BJ (cell line): ENCODE measurements at places on chromosomes 2 and 18.

- DNase-seq, result no peak
Measured at GRCh38 chr2:36287363-36288275, 68.0 kb upstream of the CRIM1 start.

DNA sequence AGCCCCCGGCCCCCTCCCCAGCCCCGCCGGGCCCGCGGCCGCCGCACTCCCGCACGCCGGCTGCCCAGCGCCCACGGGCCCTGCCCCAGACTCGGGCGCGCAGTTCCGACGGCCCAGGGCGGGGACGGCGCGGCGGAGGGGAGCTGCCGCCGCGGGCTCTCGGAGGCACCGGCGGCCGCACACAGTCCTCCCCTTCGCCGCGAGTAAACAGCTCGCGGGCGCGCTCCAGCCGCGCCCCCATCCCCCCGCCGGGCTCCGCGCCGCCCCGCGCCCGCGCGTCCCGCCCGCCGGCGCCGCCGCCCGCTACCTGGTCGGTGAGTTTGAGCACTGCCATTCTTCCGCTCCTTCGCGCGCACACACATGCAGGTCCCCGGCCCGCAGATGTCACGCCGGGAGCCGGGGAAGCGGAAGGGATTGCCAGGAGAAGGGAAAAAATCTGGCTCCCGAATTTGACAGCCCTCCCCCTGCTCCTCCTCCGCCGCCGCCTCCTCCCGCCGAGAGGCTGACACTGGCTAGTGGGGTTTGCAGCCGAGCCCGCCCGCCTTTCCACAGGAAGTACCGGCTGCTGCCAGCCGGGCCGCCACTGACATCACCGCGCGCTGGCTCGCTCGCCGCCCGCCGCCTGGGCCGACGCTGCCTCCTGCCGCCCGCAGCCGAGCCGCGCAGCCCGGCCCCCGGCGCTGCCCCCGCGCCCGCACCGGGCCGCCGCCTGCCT is at the start of gene ANKRD44:
Gene ANKRD44, minus strand, starts transcription at position 510 of the 715 bp plus-strand sequence. Its CDS starts 176 bp downstream, at position 334.
- peak; percentile 9 for DNase-seq

DNA sequence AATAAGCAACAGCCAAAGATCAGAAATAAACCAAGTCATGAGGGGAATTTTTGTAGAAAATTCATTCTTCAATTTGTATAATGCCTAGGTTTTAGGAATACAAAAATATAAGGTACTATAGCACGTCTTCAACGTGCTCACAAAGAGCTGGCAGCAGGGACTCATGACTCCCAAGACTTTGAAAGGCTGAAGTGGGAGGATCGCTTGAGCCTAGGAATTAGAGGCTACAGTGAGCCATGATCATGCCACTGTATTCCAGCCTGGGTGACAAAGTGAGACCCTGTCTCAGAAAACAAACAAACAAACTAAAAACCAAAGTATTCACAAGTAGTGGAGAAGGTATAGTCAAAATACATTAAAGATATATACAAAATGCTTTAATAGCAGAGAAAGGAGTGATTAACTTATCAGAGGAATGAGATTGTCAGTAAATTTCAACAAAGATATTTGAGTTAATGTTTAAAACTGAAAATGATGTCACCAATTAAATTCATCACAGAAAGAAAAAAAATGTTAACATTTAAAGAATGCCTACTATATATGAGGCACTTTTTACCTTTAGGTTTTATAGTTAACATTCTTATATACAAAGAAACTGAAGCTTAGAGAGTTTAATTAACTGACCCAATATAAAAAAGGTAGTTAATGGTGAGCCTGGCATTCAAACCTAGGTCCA is 3.2 kb downstream of the WDR33 start:
- no peak for DNase-seq

- DNase-seq, result peak; percentile 41
Measured at GRCh38 chr2:196233021-196233804, 61.8 kb upstream of the STK17B start.

- DNase-seq, result no peak
Measured at GRCh38 chr2:1750933-1751766, 6.8 kb upstream of the PXDN start.

GRCh38 chr2:56519806-56520205 is 336.0 kb downstream of the CCDC85A start:
- DNase-seq, result no peak
